Stimulated activated CD4-positive, alpha-beta T cell treated with anti-CD3 and anti-CD28 coated beads, Interleukin-1b, Interleukin-23, amount 100 ng/mL, for 1 hour (primary cell): ENCODE measurements at places on chromosomes 12 and 14.

- no peak for DNase-seq
Measured at GRCh38 chr14:51738754-51739153, 87.0 kb downstream of the FRMD6 start.

DNA sequence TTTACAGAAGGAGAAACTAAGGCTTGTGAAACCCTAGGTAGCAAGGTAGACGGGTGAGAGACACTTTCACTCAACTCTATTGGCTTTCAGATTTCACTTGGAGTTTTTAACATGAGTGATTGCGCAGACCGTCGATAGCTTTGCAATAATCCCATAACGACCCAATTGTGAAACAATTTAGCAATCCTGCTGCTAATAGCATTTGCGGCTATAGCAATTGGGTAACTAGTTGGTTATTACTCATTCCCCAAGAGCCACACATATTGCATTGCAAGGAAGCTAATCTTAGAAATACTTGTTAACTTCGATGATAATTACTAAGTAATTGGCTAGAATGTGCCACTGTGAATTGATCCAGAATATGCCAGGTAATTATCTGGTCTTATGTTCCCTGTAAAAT lies 159.9 kb upstream of the NOS1 start:
- DNase-seq = no peak

- no peak for DNase-seq
Measured at GRCh38 chr12:12686472-12686871, 9.5 kb downstream of the GPR19 start.

GRCh38 chr14:96797582-96798349 lies 584 bp downstream of the VRK1 start:
- peak; percentile 1 for DNase-seq

DNA sequence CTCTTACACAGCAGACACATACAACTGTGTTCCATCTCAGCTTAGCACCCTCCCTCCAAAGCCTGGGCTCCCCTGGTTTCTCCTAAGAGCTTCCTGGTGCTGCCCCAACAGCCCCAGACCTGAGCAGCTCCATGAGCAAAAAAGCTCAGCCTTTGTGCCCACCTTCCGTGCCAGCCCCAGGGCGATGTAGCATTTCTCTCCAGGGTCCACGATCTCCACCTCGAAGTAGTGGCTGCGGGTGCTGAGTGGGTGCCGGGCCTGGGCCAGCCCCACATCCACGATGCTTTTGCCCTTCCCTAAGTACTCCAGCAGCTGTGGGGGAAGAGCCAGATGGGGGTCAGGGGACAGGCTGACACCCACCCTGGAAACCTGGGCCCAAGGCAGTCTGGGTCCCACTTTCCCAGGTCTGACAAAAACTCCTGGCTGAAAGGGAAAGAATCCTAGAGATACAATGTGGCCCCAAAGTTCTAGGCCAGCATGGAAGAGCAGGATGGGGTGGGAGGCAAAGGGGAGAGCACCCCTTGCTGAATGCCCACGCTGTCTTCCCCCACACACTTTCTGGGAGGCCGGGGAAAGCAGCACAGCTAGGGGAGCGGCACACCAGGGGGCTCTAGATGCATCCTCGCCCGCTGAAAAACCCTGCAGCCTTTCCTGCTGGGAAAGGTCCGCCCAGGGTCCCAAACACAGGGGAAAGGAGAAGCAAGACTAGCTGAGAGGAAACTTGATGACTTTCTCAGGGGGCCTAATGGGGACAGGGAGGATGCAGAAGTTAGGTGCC lies 11.0 kb downstream of the SPRYD3 start:
- no peak for DNase-seq

GRCh38 chr14:22981876-22982476 lies 375 bp downstream of the AJUBA start:
- no peak for DNase-seq

GRCh38 chr14:60648249-60648933 lies 886 bp downstream of the SIX1 start:
- DNase-seq = no peak

DNA sequence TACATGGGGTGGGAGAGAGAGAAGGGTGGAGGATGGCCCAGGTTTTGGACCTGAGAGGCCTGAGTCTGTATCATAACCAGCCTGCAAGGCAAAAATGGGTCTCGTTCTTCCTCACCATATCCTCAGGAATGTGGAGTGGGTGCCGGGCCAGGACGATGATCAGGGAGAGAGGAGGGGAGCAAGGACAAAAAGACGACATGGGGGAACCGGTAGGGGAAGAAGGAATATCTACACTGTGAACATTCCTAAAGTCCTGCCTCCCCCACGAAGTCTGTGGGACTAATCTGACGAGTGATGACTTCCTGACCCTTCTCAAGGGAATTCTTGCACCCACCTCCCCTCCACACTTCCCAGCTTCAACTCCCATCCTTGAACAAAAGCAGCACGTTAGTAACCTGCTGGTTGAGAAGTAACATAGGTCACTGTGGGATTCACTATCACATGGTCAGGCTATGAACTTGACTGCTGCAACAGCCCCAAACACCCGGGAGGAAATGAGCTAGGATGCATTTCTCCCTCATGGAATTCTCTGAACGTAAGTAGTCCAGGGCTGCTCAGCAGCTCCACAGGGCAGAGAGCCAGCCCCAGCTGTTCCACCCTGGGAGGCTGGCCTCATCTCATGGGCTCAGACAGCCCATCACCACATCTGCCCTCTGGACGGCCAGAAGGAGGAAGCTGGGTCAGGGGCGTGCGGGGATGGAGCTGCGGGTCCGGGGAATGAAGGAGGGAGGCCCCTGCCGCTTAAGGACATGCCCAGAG lies 36.8 kb upstream of the VWF start:
- DNase-seq = no peak

GRCh38 chr14:22107753-22108152 lies 434.1 kb upstream of the OR4E1 start:
- DNase-seq = no peak

- no peak for DNase-seq
Measured at GRCh38 chr14:56057071-56057741, 61.0 kb upstream of the PELI2 start.

DNA sequence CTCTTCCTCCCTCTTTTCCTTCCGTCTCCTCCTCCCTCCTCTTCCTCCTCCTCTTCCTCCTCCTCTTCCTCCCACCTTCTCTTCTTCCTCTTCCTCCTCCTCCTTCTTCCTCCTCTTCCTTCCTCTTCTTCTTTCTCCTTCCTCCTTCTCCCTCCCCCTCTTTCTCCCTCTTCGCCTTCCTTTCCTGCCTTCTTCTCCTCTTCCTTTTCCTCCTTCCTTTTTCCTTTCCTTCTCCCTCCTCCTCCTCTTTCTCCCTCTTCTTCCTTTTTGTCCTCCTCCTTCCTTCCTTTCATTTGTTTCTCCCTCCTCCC lies 36.0 kb downstream of the MEG3 start:
- DNase-seq = no peak

- no peak for DNase-seq
Measured at GRCh38 chr12:69428351-69429073, 41.7 kb upstream of the FRS2 start.

GRCh38 chr12:89969093-89969492 lies 260.5 kb upstream of the ATP2B1 start:
- DNase-seq = no peak

GRCh38 chr14:37874429-37875109 lies 279.1 kb downstream of the TTC6 start:
- DNase-seq = peak; percentile 55

DNA sequence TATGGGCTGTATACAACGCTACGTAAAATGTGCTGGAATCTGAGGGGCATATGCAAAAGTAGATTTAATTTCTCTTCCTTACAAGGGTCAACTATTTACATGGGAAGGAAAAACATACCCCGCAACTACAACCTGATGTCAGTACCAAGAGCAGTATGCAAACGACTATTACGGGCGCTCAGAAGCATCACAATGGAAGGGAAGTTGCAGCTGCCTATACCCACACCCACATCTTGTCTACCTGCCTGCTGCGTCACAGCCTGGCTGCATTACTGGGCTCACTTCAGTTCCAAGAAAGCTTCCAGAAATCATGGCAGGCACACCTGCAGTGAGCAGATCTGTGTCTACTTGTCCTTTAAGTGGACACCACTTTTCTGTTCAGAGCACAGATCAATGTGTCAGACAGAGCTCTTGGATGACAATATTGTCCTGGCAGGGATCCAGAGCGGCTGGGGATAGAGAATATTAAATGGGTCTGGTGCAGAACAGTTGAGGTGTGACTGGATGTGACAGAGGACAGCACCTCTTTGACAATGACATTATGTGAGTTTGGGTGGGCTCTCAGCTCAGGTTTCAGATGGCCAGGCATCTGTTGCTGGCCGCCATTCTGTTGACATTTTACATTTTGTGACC lies 41.5 kb upstream of the GNG2 start:
- no peak for DNase-seq

GRCh38 chr14:82896476-82896875 lies 1362.8 kb upstream of the SEL1L start:
- no peak for DNase-seq

GRCh38 chr12:19223695-19224094 lies 94.2 kb downstream of the PLEKHA5 start:
- no peak for DNase-seq

DNA sequence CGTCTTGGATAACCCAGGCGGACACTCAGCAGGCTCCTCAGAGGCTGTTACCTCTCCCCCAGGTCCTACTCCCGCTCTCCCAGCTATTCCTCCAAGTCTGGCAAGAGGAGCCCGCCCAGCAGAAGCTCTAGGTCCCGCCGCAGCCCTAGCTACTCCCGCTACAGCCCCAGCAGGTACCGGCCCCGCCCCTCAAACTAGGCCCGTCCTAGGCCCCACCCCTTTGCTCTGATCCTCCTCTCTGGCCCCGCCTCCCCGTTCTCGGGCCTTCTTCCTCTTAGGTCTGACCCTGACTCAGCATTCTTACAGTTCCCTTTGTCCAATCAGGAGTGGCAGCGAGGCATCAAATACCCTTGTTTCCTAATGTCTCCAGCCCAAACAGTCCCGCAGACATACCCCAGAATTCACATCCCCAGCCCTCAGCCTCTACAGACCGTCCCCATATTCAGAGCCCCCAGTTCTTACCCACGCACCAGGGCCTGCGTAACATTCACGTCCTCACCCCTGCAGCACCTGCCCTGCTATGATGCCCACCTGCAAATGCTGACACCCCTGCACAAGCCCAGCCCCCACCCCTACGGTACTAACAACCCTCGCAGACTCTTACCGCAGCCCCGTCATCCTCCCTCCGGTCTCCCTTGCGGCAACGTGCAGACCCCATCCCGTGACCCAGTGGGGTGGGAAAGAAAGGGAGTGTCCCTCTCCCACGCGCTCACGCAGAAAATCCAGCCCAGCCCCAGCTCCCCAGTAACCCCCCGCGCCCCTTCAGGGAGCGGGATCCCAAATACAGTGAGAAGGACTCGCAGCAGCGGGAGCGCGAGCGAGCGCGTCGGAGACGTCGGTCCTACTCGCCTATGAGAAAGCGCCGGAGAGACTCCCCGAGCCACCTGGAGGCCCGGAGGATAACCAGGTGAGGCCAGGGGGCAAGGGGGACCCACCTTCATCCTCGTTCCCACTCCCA lies 25.0 kb upstream of the HSPB8 start:
- DNase-seq = no peak

DNA sequence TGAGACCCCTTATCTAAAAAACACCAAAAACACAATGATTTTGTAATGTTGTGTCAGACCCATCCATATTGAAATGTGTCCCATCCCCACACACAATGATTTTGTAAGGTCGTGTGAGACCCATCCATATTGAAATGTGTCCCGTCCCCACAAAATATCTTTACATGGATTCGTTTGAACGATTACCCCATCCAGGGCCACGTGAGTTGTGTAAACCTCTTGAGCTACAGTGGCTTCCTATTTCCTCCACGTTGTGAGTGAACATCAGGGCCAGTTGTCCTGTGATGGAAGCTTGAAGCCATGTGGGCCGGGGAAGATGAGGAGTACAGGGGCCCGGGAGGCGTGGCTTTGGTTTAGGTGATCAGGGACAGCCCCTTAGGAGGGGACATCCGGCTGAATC lies 27.0 kb upstream of the ULK1 start:
- DNase-seq = no peak

DNA sequence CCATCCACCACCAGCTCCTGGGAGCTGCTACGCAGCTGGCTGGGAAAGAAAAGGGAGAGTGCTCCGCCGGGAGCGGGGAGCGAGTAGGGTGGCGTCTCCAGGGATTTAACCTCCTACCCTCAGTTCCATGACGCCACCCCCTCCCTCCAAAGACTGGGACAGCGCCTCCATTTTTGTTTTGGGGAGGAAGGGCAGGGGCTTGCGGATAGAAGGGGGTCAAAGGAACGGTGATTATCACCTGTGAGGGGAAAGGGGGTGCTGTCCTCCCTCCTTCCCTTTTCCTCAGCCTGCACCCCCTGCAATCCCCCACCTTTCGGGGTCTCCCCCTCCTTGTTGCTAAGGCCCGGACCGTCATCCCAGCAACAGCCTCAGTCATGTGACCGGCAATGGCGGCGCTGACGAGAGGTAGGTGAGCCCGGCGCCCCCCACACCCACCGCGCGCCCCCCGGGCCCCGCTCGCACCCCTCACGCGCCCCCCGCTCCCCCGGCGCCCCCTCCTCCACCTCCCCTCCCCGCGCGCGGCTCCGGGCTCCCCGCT lies at the start of gene DTX3:
TSS of gene DTX3 (plus strand) at position 371 of the 538 bp plus-strand sequence. CDS start 1,694 bp downstream, outside the sequence.
- no peak for DNase-seq

DNA sequence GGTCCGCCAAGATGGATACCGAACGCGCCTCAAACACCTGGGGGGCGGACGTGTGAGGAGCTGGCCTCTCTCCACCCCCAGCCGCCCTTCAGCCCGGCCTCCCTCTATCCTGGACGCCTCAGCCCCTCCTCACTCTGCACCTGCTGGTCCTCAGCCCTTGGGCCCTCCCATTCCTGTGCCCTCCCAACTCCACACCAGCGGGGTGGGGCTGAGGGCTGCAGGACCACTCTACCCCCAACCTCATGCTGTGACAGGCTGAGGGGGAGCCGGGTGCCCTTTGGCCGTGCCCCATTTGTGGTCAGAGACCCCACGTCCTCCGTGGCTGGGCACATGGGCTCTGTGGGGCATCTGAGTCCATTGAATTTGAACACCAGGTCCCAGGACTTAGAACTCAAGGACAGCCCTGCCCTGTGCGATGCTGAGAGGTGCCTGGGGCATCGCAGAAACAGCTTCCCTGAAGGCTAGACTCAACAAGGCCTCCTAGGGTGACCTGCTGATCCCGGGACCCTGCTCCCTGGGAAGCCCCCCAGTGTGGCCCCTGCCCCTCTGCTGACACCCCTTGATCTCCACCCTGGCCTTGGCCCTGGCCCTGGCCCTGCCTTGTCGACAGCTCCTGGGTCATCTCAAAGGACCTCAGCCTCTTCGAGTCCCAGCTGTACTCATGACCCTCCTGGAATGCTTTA lies 82.0 kb upstream of the SFSWAP start:
- DNase-seq = no peak
